ENCODE measurements at places on chromosomes 5 and 9.

GRCh38 chr9:83794051-83794450, 23.5 kb downstream of the GKAP1 start:
- no peak for DNase-seq

GRCh38 chr9:24672336-24672735, 126.6 kb upstream of the IZUMO3 start:
- no peak for DNase-seq

DNA sequence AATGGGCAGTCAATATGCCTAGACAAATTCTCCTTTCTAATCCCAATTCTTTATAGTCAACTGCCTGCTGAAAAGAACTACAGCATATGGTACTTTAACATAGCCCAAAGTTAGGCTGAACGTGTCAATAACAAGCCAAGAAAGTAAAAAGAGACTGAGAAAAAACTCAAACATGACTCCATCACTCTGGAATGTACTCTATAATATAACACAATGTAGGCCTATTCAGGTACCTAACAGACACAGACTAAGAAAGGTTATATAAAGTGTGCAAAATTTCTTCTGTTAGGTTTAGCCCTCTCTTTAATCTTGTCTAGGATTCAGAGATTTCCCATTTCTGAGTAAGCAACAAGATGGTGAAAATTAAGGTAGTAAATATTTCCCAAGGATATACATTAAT, 209.7 kb upstream of the PRR16 start:
- DNase-seq, result no peak

DNA sequence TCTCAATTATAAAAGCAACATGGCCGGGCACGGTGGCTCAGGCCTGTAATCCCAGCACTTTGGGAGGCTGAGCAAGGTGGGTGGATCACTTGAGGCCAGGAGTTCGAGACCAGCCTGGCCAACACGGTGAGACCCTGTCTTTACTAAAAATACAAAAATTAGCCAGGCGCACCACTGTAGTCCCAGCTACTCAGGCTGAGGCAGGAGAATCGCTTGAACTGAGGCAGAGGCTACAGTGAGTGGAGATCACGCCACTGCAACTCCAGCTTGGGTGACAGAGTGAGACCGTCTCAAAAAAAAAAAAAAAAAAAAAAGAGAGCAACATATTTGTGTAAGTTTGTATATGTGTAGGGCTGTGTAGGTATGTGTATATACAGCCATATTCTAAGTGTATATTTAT, 7.5 kb downstream of the RPS6 start:
- DNase-seq, result no peak

GRCh38 chr9:13491138-13491492, 211.6 kb upstream of the MPDZ start:
- no peak for DNase-seq

DNA sequence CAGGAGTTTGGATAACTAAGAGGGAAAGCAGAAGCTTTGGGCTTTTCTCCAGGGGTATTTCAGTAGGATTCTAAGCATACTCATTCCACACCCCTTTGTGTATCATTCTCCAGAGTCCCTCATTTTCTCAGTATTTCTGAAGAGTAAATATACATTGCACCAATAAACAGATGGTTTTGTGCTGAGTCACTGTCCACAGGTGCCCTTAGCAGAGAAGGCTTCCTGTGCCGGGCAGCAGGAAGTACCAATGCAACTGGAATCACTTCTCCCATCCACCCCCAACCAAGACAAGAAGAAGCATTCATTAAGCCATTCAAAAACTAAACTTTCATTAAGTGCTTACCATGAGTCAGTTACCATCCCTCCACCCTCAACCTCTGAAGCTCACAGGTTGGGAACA, 3.6 kb upstream of the CCNJL start:
- DNase-seq, result no peak

GRCh38 chr5:524234-524972, at the start of gene SLC9A3:
Gene SLC9A3, minus strand, starts transcription at chr5:524449.
- DNase-seq, result no peak

DNA sequence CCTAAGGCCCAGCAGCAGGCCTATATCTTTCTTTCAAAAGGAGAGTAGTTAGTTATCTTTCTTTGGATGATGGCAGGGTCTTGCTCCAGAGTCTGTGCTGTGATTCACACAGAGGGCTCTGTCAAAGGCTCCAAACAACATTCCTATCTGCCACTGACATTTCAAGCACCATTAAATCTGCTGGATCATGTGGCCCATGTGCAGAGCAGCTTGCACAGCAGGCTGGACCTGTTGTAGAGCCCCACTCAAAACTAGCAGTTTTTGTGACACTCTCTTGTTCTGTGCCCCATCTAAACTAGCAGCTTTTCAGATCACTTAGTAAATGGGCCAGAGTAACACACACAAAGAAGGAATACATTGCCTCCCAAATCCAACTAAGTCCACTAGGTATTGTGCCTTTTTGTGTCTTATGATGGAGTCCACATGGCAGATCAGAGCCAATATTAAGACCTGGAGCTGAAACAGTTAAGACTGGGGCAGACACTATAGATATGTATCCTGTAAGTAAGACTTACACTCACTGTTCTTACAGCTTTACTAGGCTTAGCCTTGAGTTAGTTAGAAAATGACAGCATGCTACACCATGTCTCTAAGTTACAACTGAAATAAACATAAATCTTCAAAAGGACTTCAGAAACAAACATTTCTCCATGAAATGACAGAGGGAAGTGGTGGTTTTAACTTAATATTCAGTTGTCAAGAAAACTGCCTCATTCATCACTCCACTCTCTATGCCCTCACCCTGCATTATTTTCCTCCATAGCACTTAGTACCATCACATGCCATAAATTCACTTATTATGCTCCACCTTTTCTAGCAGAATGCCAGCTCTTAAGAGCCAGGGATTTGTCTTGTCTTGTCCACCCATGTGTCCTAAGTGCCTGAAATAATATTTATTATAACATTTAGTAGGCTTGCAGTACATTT, 400.9 kb downstream of the RAB3C start:
- DNase-seq, result no peak

- DNase-seq, result no peak
Observed at GRCh38 chr9:114086009-114086408, 7.9 kb upstream of the AMBP start.

DNA sequence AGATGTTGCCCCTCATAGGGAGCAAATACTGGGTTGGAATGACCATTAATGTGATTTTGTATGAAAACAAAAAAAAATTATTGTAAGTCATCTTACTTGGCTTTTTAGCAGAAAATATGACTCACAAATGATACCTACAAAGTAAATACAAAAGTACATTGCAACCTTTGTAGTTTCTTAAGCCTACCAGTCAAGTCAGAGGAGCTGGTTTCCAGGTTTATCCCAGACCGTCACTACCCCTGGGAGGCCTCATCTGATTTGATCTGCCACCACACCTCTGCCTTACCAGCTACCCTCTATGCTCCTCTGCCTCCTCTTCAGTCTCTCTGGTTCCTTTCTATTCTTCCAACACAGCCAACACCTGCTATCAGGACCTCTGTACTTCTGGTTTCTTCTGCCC, 349.9 kb upstream of the CCNH start:
- DNase-seq, result no peak

DNA sequence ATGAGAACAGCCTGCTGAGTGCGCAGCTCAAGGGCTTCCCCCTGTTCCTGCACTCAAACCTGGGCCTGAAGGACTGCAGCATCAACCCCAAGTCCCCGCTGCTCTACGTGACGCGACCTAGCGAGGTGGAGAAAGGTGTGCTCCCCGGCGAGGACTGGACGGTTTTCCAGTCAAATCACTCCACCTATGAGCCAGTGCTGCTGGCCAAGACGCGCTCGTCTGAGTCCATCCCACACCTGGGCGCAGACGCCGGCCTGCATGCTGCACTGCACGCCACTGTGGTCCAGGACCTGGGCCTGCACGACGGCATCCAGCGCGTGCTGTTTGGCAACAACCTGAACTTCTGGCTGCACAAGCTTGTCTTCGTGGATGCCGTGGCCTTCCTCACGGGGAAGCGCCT, 19.9 kb downstream of the NDST1 start:
- DNase-seq, result no peak

- no peak for DNase-seq
Observed at GRCh38 chr5:56837381-56837780, 22.0 kb downstream of the MAP3K1 start.

All from fibroblast of mammary gland (primary cell).